ENCODE measurements at places on chromosomes 7 and 10. TPM values are rescaled to one million over a fixed set of nuclear protein-coding genes. Genes with fewer than 3 reads are reported as not detected.

- DNase-seq, result no peak
Measured at GRCh38 chr10:14391342-14391741, 60.6 kb upstream of the FRMD4A start.

TEX36 gene
- 0.77 TPM for total RNA-seq

DNA sequence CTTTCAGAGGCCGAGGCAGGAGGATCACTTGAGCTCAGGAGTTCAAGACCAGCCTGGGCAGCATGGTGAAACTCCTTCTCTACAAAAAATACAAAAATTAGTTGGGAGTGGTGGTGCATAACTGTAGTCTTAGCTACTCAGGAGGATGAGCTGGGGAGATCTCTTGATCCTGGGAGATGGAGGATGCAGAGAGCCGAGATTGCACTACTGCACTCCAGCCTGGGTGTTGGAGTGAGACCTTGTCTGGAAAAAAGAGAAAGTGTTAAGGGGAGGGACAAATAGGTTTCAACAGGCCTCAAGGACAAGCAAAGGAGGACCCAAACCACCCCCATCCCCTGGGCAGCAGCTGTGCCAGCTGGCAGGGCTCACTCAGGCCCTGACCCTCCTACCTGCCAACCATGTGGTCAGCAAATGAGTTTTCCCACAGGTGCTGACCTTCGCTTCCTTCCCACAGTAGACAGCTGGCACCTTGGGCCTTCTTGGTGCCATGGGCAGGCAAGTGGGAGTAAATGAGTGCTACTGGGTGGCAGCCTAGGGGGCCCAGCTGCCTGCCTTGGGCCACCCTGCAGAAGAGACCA, 5.5 kb upstream of the PNLIPRP2 start:
- no peak for DNase-seq

DNA sequence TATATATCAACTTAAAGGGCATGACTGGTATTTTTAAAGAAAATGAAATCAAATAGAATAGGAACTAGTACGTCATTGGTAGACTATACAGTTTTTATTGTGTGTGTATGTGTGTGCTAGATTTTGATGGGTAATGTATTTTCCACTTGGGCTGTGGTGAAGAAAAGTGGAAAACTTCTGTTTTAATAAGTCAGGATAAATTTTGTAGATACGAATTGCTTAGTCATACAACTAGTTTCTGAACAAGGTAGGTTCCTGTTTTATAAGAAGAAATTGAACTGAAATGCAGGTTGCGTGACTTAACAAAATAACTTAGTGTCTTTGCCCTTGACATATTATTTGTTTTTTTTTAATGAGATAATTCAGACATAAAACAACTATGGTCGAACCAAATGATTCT, 24.3 kb downstream of the UBN2 start:
- no peak for DNase-seq

LEP gene
- total RNA-seq, result 0.10 TPM

- no peak for DNase-seq
Measured at GRCh38 chr7:104964626-104965236, 49.3 kb upstream of the KMT2E start.

GRCh38 chr10:111158595-111158994, 81.8 kb downstream of the ADRA2A start:
- DNase-seq, result no peak

SRRM3 gene
- 7.8 TPM for total RNA-seq

DNA sequence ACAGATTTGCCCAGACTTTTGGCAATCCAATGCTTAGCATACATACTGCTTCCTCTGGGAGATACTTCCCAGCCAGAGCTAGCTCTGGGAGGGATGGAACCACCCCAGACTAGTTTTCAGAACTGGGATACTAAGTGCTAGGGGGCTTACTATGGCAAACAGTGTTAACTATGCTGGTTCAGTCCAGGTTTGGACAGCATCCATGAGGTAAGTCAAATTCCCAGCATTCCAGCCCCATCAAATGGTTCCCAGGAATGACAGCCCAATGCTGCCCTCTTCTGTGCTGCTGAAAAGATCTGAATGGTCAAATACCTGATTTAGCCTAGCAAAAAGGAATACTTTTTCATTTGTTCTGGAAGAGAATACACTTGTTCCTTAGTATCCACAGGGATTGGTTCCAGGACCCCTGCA, 141.7 kb upstream of the CCDC6 start:
- DNase-seq, result peak; percentile 45

C10orf62 gene
- total RNA-seq, result 0.50 TPM

OR2A42 gene
- total RNA-seq, result 0.10 TPM

GRCh38 chr7:537911-538634, 18.4 kb upstream of the PDGFA start:
- DNase-seq, result no peak

GRCh38 chr10:116614796-116615195, 6.0 kb upstream of the PNLIPRP2 start:
- no peak for DNase-seq

GRCh38 chr7:157857578-157858075, 520.8 kb downstream of the DNAJB6 start:
- DNase-seq, result no peak

GRCh38 chr7:38504684-38505083, 126.5 kb downstream of the AMPH start:
- no peak for DNase-seq

- DNase-seq, result no peak
Measured at GRCh38 chr7:113875224-113875623, 43.6 kb downstream of the PPP1R3A start.

GRCh38 chr7:107051376-107051775, 6.9 kb downstream of the PRKAR2B start:
- DNase-seq, result no peak

DNA sequence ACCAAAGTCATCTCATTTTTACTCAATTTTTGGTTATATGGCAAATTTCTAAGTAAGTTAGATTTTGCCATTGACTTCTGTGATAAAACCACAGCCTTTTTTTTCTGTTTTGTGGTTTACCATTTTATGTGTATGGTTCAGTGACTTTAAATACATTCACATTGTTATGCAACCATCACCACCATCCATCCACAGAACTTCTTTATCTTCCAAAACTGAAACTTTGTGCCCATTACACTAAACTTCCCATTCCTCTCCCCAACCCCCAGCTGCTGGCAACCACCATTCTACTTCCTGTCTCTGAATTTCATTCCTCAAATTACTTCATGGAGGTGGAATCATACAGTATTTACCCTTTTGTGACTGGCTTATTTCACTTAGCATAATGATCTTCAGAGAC, 280.4 kb upstream of the TCERG1L start:
- no peak for DNase-seq

GRCh38 chr7:121572615-121573014, 176.5 kb upstream of the FAM3C start:
- DNase-seq, result no peak

- no peak for DNase-seq
Measured at GRCh38 chr7:90067171-90067570, 87.1 kb upstream of the STEAP1 start.

WNT16 gene
- 5.0 TPM for total RNA-seq

Measured in spinal cord (tissue), 10 donors.